Daoy (cell line): ENCODE measurements at places on chromosomes 2 and 18.

- DNase-seq, result peak; percentile 49
These were observed 122.0 kb downstream of the COPS8 start for GRCh38 chr2:237207646-237208045.

- no peak for DNase-seq
These were observed 439.8 kb upstream of the SLC14A2 start for GRCh38 chr18:45175511-45175910.

GRCh38 chr18:53757328-53757727, 467.1 kb downstream of the MBD2 start:
- DNase-seq, result no peak

DNA sequence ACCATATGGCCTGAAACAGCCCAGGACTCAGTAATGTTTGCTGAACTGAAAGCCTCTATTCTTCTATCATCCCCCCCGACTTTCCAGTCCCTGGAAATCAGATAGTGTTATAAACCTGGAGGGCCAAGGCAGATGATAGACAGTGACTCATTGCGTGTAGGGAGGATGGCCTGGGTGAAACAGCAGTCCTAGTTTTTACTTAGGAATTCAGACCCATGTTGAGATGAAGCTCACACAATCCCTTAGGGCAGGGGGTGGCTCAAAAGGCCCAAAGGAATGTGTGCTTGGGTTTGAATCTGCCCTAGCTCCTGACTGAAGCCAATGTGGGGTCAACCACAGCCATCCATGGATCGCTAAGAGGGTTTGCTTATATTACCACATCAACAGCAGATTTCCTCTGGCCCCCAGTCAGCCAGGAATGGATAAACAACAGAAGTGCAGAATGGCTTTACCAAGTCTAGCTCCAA, 43.9 kb upstream of the STPG4 start:
- DNase-seq, result peak; percentile 99

GRCh38 chr2:22885245-22885644, 499.7 kb upstream of the KLHL29 start:
- DNase-seq, result no peak
